ENCODE measurements at places on chromosomes 11 and 22. TPM values are rescaled to one million over a fixed set of nuclear protein-coding genes. Genes with fewer than 3 reads are reported as not detected.

DNA sequence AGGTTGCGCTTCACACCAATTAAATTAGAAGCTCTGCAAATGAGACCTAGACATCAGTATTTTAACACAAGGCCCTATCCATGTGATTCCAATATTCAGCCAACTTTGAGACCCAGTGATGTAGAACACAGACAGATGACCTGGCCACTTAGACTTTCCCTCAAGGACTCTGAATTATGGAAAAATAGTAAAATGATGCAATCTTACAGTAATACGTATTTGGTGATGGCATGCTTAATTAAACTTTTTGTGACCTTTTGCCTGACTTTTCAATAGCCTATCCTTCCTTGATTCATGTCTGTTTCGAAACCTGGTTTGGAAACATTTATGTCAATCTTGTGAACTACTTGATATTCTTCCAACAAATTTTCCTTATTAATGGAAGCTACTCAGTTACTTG lies 521.2 kb downstream of the KCNA4 start:
- no peaks in the 10 kb centered on the region for H3K4me1 ChIP-seq
- DNase-seq: no peak
- H3K36me3 ChIP-seq: no peaks in the 10 kb centered on the region

GRCh38 chr22:24474649-24475255 lies 20.4 kb upstream of the UPB1 start:
- no peak for DNase-seq
- H3K27me3 ChIP-seq: no peaks in the 10 kb centered on the region
- no peaks in the 10 kb centered on the region for H3K4me1 ChIP-seq
- H3K36me3 ChIP-seq: no peaks in the 10 kb centered on the region
- H3K4me3 ChIP-seq: no peak overlapping the region

GRCh38 chr22:21790359-21790758 lies 54.8 kb upstream of the YPEL1 start:
- H3K27ac ChIP-seq: no peak overlapping the region
- H3K4me3 ChIP-seq: no peak overlapping the region
- no peak for DNase-seq
- H3K4me1 ChIP-seq: no peaks in the 10 kb centered on the region
- H3K27me3 ChIP-seq: no peaks in the 10 kb centered on the region
- no peaks in the 10 kb centered on the region for H3K36me3 ChIP-seq

DNA sequence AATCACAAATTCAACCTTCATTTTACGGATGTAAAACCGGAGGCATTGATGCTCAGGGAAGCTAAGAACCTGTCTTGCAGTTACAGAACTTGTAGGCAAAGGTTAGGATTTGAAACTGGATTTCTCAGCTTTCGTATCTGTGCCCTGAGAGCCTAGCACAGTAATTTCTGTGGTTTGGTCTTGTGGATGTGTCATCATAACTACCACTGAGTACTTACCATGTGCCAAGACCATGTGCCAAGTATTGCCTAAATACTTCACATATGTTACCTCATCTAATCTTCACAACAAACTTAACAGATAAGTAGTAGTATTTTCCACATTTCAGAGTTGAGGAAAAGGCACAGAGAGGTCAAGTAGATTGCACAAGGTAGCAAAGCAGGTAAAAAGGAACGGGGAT lies 140.7 kb downstream of the NXPE2 start:
- no peaks in the 10 kb centered on the region for H3K27me3 ChIP-seq
- no peak overlapping the region for H3K4me3 ChIP-seq
- H3K4me1 ChIP-seq: no peaks in the 10 kb centered on the region

GRCh38 chr11:46492532-46492931 lies 101.0 kb upstream of the CHRM4 start:
- peak; percentile 76 for DNase-seq
- no peaks in the 10 kb centered on the region for H3K36me3 ChIP-seq
- H3K4me3 ChIP-seq: no peak overlapping the region
- no peaks in the 10 kb centered on the region for H3K27me3 ChIP-seq
- H3K4me1 ChIP-seq: peaks cover 17% of the 10 kb centered on the region

- peaks cover 19% of the 10 kb centered on the region for H3K4me1 ChIP-seq
- no peaks in the 10 kb centered on the region for H3K27me3 ChIP-seq
- peak overlapping the region; percentile 95 for H3K27ac ChIP-seq
- DNase-seq: no peak
- H3K4me3 ChIP-seq: peak overlapping the region; percentile 75
- H3K36me3 ChIP-seq: no peaks in the 10 kb centered on the region
Measured at GRCh38 chr11:67374571-67375281, 1.3 kb upstream of the CLCF1 start.

DNA sequence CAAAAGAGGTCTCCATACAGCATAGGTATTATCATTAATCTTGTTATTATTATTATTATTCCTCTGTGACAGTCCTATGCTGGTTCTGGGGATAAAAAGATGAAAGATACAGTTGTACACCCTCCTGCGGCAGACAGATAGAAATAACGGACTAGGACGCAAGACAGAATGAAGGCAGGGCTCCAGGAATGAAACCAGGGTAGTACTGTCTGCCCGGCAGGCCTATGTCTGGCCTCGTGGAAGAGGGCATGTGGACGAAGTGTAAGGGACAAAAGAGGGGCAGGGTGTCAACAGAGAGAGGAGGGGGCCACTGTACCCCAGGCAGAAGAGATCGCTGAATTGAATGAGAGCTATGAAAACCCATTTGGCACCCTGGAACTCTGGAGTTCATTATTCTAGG lies 25.2 kb downstream of the DSCAML1 start:
- H3K4me1 ChIP-seq: no peaks in the 10 kb centered on the region
- H3K27ac ChIP-seq: no peak overlapping the region
- H3K27me3 ChIP-seq: no peaks in the 10 kb centered on the region
- H3K36me3 ChIP-seq: no peaks in the 10 kb centered on the region

GRCh38 chr11:113148652-113149051 lies 165.7 kb upstream of the TTC12 start:
- H3K27me3 ChIP-seq: no peaks in the 10 kb centered on the region
- H3K27ac ChIP-seq: no peak overlapping the region
- H3K36me3 ChIP-seq: no peaks in the 10 kb centered on the region
- no peaks in the 10 kb centered on the region for H3K4me1 ChIP-seq
- no peak for DNase-seq
- no peak overlapping the region for H3K4me3 ChIP-seq

DNA sequence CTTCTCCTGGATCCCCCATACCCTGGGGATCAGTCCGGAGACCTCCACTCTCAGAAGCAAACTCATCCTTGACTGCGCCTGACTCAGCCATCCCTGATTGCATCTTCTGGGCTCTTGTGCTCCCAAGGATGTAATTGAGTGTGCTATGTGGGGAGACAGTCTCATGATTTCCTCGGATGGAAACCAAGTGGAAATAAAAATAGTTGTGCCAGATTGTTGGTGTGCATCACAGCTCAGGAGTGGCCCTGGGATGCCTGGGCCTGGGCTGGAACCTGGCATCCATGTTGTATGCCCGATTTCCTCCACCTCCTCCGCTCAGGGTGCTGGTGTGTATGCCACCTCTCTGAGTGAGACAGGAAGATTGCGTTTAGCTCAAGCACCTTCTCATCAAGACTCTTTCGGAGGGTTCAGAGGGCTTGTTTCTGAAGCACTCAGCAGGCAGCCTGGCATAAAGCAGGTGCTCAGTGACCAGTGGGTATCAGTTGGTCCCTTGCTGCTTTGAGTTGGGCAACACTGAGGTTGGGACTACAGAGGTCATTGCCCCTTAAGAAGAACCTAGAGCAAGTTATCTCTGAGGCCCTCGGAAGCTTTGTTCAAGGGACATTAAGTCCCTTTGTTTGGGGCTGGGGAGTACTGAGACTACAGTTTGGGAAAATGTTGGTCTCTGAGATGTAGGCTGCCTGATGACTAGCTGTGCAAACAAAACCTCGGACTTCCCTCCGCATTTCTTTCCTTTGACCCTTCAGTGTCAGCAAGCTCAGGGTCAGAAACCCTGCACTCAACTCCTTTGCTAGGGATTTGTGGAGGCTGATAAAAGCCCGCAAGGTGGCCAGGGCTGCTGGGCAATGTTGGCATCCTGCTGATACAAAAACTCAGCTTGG lies 24.8 kb upstream of the MICAL2 start:
- no peaks in the 10 kb centered on the region for H3K36me3 ChIP-seq
- DNase-seq: no peak
- no peaks in the 10 kb centered on the region for H3K27me3 ChIP-seq

DNA sequence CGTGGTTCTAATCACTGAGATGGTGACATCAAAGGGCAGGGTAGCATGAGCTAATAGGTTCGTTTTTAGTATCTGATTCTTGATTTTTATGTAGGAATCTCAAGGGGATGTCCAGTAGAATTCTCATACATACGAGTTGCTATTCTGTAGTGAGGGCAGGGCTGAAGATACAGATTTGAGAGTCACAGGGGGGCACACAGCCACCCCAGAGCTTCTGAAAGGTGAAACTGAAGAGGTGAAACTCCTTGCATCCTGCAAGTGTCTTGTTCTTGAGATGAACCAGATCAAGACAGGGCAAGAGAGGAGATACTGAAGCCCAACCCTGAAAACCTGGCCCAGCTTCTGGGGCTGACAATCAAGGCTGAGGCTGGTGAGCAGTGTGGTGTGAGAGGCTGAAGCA lies 35.6 kb upstream of the TMEM123 start:
- H3K27ac ChIP-seq: no peak overlapping the region
- no peak for DNase-seq
- no peaks in the 10 kb centered on the region for H3K4me1 ChIP-seq
- H3K4me3 ChIP-seq: no peak overlapping the region

The SHISAL1 gene
- 6.6 TPM for total RNA-seq

DNA sequence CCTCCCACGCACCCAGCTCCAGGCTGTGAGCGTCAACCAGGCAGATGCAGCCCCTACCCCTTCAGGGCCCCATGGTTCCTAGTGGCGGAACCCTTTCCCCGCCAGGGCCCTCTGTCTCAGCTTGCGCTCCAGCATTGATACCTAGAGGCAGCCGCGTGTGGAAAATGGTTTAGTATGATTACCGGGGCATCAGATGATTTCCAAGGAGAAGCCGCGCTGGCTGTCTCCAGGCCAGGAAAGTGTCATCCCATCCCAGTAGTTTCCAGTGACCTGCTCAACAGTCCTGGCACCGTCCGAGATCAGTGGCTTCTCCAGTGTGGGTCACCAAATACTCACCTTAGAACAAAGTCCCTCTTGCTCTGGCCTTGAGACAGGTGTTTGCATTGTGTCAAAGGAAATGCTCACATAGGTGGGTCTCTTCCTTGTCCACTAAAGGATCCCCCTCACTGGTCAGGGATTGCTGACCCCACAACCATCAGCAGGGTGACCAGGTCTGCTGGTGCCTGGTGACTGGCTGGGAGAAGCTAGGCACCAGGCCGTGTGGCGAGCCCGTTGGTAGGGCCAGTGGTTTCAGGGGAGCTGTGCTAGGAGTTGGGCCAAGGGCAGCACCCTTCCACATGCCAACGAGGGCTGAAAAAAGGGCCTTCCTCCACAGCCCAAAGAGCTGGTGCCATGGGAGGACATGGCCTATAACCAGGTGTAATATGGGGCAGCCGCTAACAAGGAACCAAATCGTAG lies 109.4 kb downstream of the MORC2 start:
- DNase-seq: no peak
- H3K4me1 ChIP-seq: no peaks in the 10 kb centered on the region
- H3K27ac ChIP-seq: no peak overlapping the region
- no peaks in the 10 kb centered on the region for H3K36me3 ChIP-seq
- H3K27me3 ChIP-seq: no peaks in the 10 kb centered on the region

GRCh38 chr22:17110791-17111550 lies 10.2 kb downstream of the TMEM121B start:
- H3K4me3 ChIP-seq: no peak overlapping the region
- H3K4me1 ChIP-seq: no peaks in the 10 kb centered on the region
- H3K36me3 ChIP-seq: peaks cover 4% of the 10 kb centered on the region
- DNase-seq: no peak
- no peak overlapping the region for H3K27ac ChIP-seq

The SLC22A8 gene
- not detected for total RNA-seq

All from colonic mucosa (tissue), 4 donors.